ENCODE measurements at places on chromosomes 11 and 22.

GRCh38 chr11:47587723-47588326, 1.3 kb downstream of the FAM180B start:
- DNase-seq: no peak

- DNase-seq: no peak
Measured at GRCh38 chr11:79067352-79067679, 373.5 kb downstream of the TENM4 start.

- no peak for DNase-seq
Measured at GRCh38 chr11:67999704-68000103, 4.2 kb downstream of the UNC93B1 start.

DNA sequence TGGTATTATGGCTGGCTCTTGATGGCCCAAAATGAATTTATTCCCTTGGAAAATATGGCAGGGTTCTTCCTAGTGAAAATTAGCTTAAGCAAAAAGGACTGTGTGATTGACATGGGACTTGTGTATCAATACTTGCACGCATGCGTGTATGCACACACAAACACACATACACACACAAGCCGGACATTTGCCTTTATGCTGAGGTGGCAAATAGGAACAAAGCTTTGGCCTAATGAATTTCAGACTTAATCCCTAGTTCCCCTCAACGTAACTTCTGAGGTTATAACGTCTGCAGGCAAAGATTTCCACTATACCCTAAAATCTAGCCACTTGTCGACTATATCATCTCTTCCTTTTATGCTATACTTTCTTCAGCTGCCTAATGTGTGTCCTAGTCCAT, 2.9 kb upstream of the OR52I2 start:
- DNase-seq: no peak

GRCh38 chr11:112321501-112322172, 61.0 kb upstream of the PLET1 start:
- DNase-seq: no peak

GRCh38 chr11:73537969-73538368, 59.9 kb downstream of the FAM168A start:
- DNase-seq: no peak

DNA sequence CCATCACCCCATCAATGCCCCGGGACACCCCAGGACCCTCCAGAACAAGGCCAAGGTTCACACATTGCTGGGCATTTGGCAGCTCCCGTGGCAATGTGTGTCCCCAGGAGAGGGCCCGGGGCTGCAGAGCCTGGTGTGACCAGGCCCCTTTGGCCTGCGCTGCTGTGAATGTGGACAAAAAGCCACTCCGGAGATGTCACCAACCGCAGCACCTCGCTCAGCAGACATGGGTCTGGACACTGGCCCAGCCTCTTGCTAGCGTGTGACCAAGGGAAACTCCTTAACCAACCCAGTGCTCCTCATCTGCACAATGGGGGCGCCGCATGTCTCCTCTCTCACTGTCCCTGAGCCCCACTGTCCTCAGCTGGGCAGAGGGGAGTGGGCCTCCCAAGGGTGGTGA, 8.0 kb upstream of the CHADL start:
- no peak for DNase-seq

DNA sequence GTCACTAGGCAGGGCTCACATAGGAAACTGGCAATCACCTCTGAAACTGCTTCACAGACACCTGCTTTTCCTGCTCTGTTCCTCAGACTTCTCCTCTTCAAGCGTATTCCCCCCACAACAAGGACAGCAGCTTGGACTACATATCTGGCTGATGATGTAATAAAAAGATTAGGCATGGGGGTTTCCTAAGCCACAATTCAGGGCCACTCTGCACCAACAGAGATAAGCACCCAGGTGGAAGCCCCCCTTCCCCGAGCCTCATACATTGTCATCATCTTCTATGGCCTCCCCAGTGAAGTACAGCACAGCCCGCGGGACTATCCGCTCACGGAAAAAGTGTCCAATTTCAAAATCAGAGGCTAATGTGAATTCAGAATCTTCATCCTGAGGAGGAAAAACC, 25.0 kb upstream of the PHLDA2 start:
- no peak for DNase-seq

DNA sequence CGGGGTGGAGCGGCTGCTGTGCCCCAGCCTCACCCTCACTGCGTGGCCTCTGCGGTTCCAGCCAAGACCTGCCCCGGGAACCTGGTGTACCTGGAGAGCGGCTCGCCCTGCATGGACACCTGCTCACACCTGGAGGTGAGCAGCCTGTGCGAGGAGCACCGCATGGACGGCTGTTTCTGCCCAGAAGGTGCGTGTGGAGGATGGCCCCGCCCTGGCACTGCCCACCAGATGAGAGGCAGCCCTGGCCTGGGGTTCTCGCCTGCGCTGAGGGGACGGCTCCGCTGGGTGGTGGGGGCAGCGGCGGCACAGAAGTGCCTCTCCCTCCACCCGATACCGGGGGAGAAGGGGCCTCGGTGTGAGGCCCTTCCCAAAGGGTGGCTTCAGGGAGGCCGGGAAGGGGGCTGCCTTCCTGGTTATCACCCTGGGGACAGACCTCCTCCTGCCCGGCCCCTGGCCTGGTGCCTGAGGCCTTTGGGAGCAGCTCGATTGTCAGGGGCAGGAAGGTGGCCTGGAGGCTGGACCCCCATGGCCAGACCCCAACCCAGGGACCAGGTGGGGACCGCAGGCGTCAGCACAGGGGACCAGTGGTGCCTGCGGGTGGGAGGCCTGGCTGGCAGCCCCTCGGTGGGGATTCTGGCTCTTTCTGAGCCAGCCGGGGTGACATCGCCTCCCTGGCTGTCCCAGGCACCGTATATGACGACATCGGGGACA, 7.1 kb downstream of the MUC2 start:
- DNase-seq: no peak

GRCh38 chr11:107011977-107012376, 6.3 kb downstream of the GUCY1A2 start:
- no peak for DNase-seq

- DNase-seq: no peak
Measured at GRCh38 chr11:122248131-122248530, 132.1 kb upstream of the BLID start.

GRCh38 chr11:465896-466530, 15.9 kb downstream of the PTDSS2 start:
- no peak for DNase-seq

- no peak for DNase-seq
Measured at GRCh38 chr22:44537015-44537414, 39.0 kb upstream of the RTL6 start.

DNA sequence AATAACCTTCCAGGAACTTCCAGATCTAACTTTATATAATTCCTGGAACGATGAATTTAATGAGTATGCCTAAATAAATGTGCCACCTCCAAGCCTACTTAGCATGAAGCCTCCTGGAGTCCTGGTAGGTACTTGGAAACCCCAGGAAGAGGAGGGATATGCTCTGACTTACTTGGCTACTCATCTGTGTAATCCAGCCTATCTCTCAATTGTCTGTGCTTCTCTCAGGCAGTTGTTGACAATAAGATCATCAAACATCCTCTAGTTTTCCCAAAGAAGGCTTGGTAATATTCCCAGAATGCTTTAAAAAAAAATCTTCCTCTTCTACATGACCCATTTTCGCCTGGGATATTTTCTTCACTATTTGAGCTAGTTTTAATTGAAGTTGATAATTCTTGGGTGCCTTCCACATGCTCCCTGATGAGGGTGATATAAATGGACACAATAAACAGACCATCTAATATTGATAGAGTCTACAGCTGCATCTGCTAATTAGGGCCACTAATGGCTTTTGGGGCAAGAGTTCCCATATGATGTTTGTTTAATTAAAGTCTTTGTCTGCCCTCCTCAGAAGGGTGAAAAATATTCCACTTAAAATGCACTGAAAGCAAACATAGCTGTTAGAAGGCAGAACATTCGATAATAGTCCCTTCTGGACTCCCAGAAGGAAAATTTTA, 75.5 kb upstream of the RAB38 start:
- no peak for DNase-seq

GRCh38 chr22:35315855-35316745, 16.4 kb downstream of the TOM1 start:
- no peak for DNase-seq

DNA sequence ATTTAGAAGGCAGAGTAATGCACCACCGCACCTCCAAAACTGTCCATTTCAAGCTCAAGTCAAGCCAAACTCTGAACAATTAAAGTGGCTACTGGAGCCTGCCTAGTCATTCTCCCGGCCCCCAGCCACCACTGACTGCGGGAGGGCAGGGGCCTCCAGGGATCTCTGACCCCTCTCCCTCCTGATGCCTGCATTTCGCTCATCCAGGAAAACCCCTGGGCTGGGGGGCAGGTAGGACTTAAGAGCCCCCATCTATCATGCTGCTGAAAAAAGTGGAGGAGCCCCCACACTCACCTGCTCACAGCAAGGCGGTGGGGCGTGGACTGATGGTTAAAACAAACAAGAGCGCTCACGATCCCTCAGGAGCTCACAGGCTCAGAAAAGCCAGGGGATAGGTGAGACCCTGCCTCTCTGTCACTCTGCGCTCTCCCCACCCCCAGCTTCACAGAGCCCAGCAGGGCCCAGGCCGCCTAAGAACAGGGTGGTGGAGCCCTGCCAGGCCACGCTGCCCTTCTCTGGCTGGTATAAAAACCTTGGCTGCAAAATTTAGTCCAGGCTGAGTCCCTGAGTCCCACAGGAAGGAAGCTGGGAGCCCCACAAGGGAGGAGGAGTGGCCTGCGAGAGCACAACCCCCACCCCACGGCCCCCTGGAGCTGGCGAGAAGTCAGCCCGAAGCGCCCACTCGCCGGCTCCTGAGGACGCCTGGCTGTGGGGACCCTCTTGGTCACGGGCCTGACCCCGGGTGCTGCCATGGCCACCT, 21.0 kb upstream of the MOB2 start:
- no peak for DNase-seq

- DNase-seq: no peak
Measured at GRCh38 chr11:112719736-112720525, 241.3 kb upstream of the NCAM1 start.

- no peak for DNase-seq
Measured at GRCh38 chr22:38097058-38097457, 13.1 kb upstream of the SLC16A8 start.

- no peak for DNase-seq
Measured at GRCh38 chr11:130054966-130055365, 14.7 kb upstream of the APLP2 start.

DNA sequence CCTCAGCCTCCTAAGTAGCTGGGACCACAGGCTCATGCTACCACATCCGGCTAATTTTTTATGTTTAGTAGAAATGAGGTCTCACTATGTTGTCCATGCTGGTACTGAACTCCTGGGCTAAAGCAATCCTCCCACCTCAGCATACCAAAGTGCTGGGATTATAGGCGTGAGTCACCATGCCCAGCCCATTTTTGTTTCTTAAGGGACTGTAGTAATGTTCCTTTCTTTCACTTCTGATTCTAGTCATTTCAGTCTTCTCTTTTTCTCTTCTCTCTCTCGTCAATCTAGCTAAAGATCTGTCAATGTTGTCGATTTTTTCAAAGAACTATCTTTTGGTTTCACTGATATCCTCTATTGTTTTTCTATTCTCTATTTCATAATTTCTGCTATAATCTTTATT, 111.0 kb upstream of the APOA1 start:
- no peak for DNase-seq

GRCh38 chr11:125207866-125208425, 43.4 kb downstream of the PKNOX2 start:
- no peak for DNase-seq

GRCh38 chr11:25876456-25876965, 455.4 kb upstream of the ANO3 start:
- DNase-seq: no peak

- DNase-seq: no peak
Measured at GRCh38 chr11:126857860-126858808, 142.4 kb downstream of the KIRREL3 start.

- no peak for DNase-seq
Measured at GRCh38 chr11:68163691-68164090, 42.5 kb upstream of the CHKA start.

- DNase-seq: no peak
Measured at GRCh38 chr11:123439616-123440015, 9.5 kb downstream of the GRAMD1B start.

DNA sequence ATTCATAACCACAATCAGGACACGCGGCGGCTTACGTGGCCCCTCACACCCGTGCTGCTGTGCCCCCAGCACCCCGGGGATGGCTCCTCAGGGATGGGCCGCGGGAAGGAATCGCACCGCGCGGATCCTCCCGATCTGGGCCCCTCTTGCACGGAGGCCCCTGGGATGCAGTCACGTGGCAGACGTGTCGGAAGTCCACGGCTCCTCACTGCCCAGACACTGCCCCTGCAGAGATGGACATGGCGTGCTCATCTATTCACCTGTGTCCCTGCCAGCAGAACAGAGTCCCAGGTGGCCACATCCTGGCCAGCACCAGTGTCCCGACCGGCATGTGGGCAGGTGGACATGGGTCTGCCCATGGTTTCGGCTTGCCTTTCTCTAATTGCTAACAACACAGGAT, 12.8 kb downstream of the MOB2 start:
- no peak for DNase-seq

DNA sequence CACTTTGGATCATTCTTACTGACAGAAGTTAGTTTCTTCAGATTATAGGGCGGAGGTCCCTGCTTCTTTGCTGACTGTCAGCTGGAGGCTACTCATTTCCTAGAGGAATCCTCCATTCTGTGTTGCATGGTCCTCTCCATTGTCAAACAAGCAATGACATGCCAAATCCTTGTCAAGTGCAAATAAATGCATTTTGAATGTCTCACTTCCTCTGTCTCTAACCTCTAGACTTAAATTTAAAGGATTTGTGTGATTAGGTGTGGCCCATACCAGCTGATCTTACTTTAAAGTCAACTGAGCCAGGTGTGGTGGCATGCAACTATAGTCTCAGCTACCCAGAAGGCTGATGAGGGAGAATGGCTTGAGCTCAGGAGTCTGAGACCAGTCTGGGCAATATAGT, 458.4 kb upstream of the CCDC179 start:
- DNase-seq: no peak

DNA sequence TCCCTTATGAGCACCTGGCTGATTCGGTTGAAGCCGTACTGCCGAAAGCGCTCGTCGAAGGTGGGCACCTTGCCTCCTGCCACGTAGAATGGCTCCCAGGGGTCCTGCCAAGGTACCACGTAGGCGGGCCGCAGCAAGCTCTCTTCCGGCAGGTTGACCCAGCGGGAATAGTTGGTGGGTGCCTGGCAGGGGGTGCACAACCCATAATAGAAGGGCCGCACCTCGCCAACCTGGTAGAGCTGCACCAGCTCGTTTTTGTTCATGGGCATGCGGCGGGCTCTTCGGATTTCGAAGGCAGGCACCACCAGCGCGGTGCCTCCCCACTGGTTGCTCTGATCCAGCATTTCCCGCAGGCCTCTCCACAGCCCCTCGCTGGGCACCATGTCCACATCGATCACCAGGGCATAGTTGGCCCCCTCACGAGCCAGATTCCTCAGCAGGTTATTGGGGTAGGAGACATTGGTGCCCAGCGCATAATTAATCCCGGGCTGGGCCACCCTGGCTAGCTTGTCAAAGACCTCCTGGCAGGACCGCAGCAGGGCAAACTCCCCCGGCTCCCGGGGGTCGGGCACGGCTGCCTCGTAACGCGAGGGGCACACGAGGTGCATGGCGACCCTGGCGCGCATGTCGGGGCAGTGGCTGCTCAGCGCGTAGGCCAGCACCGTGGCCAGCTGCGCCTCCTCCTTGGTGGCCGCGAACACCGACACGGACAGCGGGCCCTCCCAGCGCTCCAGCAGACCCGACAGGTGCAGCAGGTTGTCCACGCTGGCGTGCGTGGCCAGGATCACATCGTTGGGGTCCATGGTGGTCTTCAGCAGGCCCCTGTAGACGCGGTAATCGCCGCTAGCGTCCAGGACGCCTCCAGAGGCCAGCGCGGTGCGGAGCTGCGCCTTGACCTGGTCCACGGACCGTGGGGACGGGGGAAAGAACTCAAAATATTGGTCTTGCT, 679 bp downstream of the B4GAT1 start:
- DNase-seq: no peak

Data from neuronal stem cell (in vitro differentiated cells).